Esophagus mucosa (tissue), 1 donor: ENCODE measurements at places on chromosomes 2 and 18. TPM values are rescaled to one million over a fixed set of nuclear protein-coding genes. Genes with fewer than 3 reads are reported as not detected.
A peak's percentile ranks its signal among the peaks of the same experiment; 100 is the strongest.

DNA sequence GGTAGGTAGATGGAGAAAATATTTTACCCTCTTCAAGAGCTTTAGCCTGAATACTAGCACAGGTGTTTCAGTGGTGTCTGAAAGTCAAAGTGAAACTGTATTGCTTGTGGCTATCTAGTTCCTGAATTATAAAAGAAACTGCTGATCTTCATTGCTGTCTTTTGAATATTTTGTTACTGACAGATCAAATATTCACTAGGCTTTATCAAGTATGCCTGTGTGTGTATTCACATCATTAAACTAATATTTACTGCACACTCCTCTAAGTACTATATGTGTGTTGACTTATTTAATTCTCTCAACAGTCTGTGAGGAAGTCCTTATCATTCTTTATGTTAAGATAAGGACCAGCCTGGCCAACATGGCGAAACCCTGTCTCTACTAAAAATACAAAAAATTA lies 139.6 kb downstream of the SOCS6 start:
- ATAC-seq: no peak

DNA sequence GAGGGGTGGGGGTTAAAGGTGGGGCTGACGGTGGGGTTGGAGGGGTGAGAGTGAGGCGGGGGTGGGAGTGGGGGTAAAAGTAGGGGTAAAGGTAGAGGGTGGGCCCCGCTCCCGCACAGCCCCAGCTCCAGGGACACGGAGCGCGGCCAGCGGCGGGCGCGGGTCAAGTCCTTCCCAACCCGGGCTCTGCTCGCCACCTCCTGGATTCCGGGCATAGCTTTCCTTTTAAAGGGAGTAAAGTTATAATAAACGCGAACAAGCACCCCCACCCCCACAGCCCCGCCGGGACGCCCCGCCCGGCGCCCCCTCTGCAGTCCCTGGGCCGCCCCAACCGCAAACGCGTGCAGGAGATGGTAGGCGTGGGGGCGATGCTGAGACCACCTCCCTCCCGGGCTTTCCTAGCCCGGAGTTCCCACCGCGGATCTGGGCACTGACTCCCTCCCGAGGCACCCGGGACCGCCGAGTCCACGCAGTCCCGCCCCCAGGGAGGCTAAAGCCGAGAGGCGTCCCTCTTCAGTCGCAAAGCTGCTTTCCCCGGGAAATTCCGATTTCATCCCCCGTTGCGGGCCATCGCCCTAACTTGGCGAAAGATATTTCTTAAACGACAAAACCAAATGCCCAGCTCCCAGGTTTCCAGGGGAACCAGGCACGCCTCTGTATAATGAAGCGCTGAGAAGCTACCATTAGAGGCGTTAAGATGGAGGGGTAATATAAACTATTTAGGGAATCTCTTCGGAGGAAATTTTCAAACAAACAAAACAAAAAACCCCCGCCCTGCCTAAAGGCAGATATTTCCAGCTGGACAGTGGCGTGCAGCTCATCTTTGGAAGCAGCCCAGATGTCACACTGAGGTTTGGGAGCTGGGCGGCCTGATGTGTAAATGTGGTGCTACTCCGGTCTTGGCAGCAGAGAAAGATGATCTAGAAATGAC lies at the start of gene LIMS2:
Gene LIMS2 (minus strand): TSS at position 200 of the 931 bp plus-strand sequence. CDS start 506 bp downstream, outside the sequence.
- no peak for ATAC-seq

- peak; percentile 8 for ATAC-seq
Observed at GRCh38 chr2:10135296-10136089, 13.0 kb downstream of the RRM2 start.

- no peak for ATAC-seq
Observed at GRCh38 chr2:12330916-12331315, 385.8 kb upstream of the TRIB2 start.

GRCh38 chr2:133411857-133412256 lies 156.4 kb downstream of the NCKAP5 start:
- no peak for ATAC-seq

DNA sequence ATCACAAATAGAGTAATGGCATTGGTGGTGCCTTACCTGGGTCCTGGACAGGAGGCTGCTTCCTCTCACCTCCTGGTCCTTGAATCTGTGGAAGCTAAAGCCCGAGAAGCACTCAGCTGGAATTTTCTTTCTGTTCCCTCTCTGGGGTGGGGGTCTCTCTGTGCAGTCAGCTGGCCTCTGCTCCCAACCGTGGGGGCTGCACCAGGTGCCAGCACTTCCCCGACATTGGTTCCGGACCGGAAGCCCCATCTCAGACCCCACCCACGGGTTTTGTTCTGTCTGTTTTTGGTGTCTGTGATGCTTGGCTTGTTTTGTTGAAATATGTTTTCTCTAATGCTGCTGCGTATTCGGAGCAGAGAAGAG lies 154.7 kb downstream of the TWIST2 start:
- ATAC-seq: no peak

- no peak for ATAC-seq
Observed at GRCh38 chr2:98458207-98458606, 13.5 kb downstream of the INPP4A start.

GRCh38 chr18:76619261-76619620 lies 124.2 kb upstream of the ZNF516 start:
- ATAC-seq: peak; percentile 87

GRCh38 chr2:201806442-201807170 lies at the start of gene CDK15:
TSS of gene CDK15 (plus strand) at chr2:201806537. CDS start at chr2:201806665, 128 bp downstream.
- ATAC-seq: no peak

GRCh38 chr2:239253264-239253663 lies 147.6 kb downstream of the HDAC4 start:
- no peak for ATAC-seq

- ATAC-seq: no peak
Observed at GRCh38 chr18:10009321-10010144, 95.7 kb downstream of the VAPA start.

DNA sequence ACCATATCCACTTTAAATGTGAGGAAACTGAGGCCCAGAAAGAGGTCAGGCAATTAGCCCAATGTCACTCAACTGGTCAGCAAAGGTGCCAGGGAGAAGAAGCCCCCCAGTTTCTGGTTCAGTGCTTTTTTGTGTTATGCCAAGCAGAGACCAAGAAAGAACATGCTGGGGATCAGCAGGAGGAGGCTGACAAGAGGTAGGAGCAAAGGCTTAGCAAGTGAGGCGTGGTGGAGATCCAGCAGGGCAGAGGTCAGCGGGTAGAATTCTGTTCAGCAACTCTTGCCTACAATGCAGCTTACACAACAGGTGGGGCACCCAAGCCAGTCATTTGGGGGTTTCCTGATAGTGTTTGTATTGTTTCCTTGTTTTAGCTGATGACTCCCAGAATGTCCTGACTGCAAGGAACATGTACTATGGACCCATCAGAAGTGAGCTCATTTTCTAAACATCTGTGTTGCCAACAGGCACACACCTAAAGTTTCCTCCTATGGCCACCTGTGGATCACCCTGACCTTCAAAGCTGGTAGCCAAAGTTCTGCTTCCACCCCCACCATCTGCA lies 28.2 kb downstream of the LPIN2 start:
- ATAC-seq: peak; percentile 61

GRCh38 chr2:61045999-61046398 lies 19.7 kb upstream of the SANBR start:
- ATAC-seq: peak; percentile 60

GRCh38 chr18:4181086-4181485 lies 274.0 kb downstream of the DLGAP1 start:
- no peak for ATAC-seq

DNA sequence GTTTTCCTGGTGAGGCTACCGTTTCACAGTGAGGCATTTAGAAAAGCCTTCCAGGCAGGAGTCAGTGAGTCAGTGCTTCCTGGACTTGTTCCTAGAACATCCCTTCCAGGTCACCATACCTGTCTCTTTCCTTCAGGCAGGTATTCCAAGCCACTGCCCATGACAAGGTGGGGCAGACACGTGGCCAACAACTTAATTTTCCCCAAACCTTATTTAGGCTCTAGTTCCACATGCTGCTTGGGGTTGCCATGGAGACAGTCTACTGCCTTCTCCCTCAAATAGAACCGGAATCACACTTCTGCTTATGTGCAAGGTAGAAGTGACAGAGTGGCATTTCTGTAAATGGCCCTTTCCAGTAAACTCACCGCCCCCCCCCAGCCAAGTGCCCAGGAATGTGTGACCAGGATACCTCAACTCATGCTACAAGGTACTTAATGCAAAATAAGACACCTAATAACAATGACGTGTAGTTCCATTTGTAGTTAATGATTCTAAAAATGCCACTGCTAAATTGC lies 258.3 kb downstream of the PRKCE start:
- peak; percentile 89 for ATAC-seq

GRCh38 chr2:133241224-133241571 lies 327.1 kb downstream of the NCKAP5 start:
- no peak for ATAC-seq

DNA sequence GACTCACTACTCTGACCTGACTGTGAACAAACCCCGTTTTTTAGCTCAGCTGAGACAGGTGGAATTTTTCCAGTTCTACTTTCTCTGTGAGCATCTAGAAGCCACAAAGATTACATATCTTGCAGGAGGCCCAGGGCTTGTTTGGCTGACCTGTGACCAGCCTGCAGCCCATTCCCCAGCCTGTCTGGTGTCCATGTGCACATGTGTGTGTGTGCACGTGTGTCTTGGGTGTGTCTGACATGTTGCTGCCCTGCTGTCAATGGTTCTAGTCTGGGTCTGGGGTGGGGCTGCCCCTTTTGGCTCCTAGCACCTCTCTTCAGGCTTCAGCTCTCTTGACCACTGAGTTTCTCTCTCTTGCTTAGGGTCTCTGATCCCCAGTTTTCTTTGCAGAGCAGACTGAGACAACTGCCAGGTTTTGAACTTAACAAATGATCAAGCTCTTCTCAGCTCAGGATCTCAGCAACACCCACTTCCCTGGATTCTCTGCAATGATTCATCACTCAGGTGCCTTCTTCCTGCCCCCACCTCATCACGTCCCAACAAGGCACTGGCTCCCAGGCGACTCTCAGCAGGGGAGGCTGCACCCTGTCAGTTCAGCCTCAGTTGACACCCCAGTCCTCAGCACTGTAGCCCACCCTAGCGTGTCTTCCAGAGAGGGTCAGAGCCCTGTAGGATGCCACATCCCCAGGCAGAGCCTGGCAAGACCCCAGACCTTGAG lies 130.3 kb downstream of the CELF4 start:
- ATAC-seq: no peak

GRCh38 chr2:241799522-241800197 lies 9.3 kb upstream of the NEU4 start:
- ATAC-seq: no peak

The POTEI gene
- not detected for total RNA-seq

The CHN1 gene
- total RNA-seq: 1.8 TPM

The GALNT5 gene
- total RNA-seq: 3.8 TPM

The DIPK1C gene
- not detected for total RNA-seq

The CD8B2 gene
- total RNA-seq: not detected

The MOGAT1 gene
- not detected for total RNA-seq

The CCBE1 gene
- total RNA-seq: 0.40 TPM

The CIB4 gene
- total RNA-seq: not detected

The KCNS3 gene
- total RNA-seq: 3.4 TPM

The RNF125 gene
- total RNA-seq: 1.8 TPM

The GKN2 gene
- not detected for total RNA-seq

The MEP1B gene
- not detected for total RNA-seq
